ENCODE measurements at places on chromosomes 13 and 19. TPM values are rescaled to one million over a fixed set of nuclear protein-coding genes. Genes with fewer than 3 reads are reported as not detected.

The ZNF699 gene
- 20.9 TPM for total RNA-seq

DNA sequence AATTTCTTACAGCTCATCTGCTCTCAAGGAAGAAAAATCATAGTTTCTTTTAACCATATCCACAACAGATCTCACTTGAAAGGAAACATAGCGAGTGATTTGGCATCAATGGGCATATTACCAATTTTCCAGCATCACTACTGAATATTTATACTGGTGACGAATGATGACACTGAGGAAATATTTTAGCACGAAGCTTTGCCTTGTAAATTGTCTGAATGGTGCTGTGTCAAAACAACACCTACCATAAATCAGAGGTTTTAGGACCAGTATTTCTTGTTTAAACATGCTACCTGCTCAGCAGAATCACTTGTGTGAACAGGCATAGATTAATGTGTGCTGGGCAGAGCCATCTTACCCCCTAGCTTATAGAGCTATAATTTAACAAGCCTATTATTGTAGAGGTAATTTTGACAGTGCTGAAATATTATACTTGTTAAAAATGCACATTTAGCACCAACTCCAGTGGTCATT, 146.8 kb downstream of the ABCC4 start:
- no peaks in the 10 kb centered on the region for H3K36me3 ChIP-seq
- DNase-seq = no peak
- H3K4me3 ChIP-seq = no peak overlapping the region
- H3K27ac ChIP-seq = no peak overlapping the region
- H3K27me3 ChIP-seq = no peaks in the 10 kb centered on the region

The BABAM1 gene
- 115 TPM for total RNA-seq

The ZNF426 gene
- 16.2 TPM for total RNA-seq

- no peak overlapping the region for H3K27ac ChIP-seq
- H3K4me1 ChIP-seq = no peaks in the 10 kb centered on the region
- no peak overlapping the region for H3K4me3 ChIP-seq
Measured at GRCh38 chr19:22519152-22519551, 97.0 kb upstream of the ZNF98 start.

The GEMIN7 gene
- 64.2 TPM for total RNA-seq

All from cardiac muscle cell (in vitro differentiated cells and primary cell).